ENCODE measurements at places on chromosomes 1 and 21.

- no peak for DNase-seq
These were observed 229.5 kb upstream of the USP24 start for GRCh38 chr1:55444667-55445066.

- no peak for DNase-seq
These were observed 1.0 kb downstream of the MRAP start for GRCh38 chr21:32299695-32300094.

- DNase-seq = no peak
These were observed 127.9 kb downstream of the ZNF326 start for GRCh38 chr1:90122654-90123340.

DNA sequence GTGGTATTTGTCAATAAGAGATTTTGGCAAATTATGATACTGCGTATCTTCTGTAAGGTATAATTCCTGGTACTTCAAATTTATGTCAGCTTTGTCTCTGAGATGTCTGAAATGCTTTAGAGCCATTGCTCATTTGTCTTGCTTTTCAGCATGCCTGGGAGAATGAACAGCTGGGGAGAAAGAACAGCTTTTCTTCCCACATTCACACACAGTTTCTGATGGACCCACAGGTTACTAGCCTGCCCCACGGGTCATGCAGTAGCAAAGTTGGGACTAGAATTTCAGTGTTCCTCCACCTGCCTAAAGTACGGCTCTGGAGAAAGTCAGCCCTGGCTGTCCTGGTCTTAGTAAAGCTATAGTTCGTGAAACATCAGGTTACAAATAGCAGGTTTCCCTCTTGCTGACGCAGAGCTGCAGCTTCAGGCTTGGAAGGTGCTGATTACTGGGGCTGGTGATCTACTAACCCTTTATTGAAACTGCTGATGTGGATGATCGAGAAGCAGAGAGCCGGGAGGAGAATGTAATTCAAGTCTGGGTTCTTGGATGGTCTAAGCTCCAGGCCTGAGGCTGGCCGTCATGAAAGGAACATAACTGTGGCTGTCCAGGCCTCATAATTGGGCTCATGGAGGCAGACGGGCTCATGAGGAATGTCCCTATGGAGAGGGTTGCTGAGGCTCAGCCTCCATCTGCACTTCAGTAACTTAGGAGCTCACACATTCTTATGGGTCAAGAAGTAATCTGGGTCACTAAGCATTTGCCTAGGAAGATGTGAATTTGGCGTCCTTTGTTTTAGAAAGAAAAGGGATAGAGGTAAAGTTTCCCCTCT is 12.4 kb downstream of the GALNT2 start:
- DNase-seq = no peak

- no peak for DNase-seq
These were observed 25.7 kb downstream of the WDR4 start for GRCh38 chr21:42853621-42854020.

GRCh38 chr1:42173961-42174735 is 9.6 kb upstream of the GUCA2A start:
- no peak for DNase-seq

GRCh38 chr1:156118177-156118868 is 3.8 kb downstream of the LMNA start:
- DNase-seq = peak; percentile 11

DNA sequence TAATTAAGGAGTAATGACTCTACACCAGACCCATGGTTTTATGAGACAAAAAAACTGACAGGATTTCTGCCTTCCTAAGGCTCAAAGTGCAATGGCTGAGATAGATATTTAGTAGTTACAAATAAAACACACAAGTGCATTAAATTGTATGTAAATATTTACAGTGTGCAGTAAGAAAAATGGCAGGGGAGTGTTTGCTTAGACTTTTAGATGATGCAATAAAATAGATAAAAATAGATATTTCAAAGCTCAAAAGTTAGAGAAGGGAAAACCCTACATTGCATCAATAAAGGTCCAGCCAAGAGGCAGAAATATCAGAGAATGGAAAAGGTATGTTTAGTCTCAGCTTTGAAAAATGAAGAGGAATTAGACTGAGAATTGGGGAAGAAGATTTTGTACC is 226.3 kb upstream of the FGGY start:
- DNase-seq = no peak

- DNase-seq = no peak
These were observed 310.2 kb downstream of the NTNG1 start for GRCh38 chr1:107450899-107451664.

GRCh38 chr21:43571976-43572375 is 87.3 kb downstream of the HSF2BP start:
- DNase-seq = no peak

GRCh38 chr1:201707656-201708055 is 121.3 kb upstream of the IPO9 start:
- DNase-seq = no peak

- no peak for DNase-seq
These were observed 74.3 kb downstream of the TNFSF18 start for GRCh38 chr1:172976222-172977041.

- no peak for DNase-seq
These were observed 498.7 kb downstream of the SMYD3 start for GRCh38 chr1:246008363-246008831.

DNA sequence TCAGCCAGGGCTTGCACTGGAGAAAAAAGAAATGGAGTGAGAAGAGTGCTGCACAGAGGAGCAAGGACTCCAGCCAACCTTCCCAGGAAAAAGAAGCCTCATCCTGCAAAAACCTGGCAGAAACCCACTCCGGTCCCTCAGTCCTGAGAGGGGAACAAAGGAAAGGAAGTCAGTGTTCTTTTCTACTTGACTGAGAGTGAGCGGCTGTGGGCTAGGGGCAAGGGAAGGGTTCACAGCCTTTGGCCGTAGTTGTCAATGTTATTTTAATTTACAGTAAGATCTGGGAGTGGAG is 8.9 kb upstream of the GOLT1A start:
- DNase-seq = no peak

DNA sequence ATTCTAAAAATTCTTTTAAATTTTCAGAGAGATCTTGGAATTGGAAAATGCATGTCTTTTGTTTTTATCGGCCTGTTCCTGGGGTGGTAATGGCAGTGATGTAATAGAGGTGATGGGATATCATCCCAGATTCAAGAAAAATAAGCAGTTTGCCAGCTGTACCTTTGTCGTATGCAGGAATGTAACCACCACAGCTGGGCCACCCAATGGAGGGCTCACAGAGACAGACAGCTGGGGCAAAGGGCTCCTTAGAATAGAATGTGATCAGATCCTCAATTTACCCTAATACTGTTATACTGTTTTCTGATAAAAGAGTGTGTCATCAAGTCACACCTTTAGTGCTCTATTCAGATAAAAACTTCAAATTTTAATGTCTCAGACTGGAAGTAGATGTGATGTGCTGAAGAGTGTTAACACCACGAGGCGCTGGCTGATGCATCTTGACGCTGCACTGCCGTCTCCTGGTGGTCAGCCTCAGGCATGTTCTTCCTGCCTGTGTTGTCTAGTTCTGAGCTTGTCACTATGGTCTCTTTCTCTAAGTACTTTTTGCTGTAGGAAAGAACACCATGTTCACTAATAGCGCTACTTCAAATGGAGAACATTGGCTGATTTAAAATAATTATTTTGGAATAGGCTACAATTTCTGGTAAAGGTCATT is 78.8 kb downstream of the C1orf21 start:
- no peak for DNase-seq

- no peak for DNase-seq
These were observed 34.9 kb upstream of the SPATA6 start for GRCh38 chr1:48506870-48507269.

DNA sequence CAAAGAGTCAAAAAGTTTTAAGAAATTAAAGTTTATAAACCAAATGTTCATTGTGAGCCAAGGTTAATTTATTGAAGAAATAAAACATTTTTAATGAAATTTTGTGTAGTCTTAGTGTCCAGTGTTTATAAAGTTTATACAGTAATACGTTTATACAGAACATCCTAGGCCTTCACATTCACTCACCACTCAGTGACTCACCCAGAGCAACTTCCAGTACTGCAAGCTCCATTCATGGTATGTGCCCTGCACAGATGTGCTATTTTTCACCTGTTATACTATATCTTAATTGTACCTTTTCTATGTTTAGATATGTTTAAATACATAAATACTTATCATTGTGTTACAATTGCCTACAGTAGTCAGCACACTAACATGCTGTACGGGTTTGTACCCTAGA is 33.6 kb downstream of the TYW3 start:
- DNase-seq = no peak

- no peak for DNase-seq
These were observed 636 bp upstream of the CAMK2N1 start for GRCh38 chr1:20486457-20487235.

GRCh38 chr1:183126528-183126927 is 59.5 kb upstream of the LAMC2 start:
- no peak for DNase-seq

- DNase-seq = no peak
These were observed 148.0 kb upstream of the ERG start for GRCh38 chr21:38646213-38646837.

DNA sequence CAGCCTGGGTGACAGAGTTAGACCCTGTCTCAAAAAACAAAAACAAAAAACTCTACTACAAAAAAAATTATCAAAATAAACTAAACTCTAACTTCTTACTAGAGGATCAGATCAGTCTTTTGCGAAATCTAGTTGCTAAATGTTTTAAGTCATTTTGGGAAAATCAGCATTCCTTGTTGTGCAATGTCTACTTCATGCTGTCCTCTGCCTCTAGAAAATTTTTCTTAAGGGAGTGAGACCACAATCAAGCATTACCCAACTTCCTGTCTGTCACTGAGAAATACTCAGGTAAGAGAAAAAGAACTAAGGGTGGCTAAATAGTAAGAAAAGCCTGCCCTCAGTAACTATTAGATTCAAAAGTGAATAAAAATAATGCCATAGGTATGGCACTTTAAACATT is 67.2 kb upstream of the FOXD3 start:
- no peak for DNase-seq

- no peak for DNase-seq
These were observed 37.6 kb upstream of the HMCN1 start for GRCh38 chr1:185696422-185697150.

DNA sequence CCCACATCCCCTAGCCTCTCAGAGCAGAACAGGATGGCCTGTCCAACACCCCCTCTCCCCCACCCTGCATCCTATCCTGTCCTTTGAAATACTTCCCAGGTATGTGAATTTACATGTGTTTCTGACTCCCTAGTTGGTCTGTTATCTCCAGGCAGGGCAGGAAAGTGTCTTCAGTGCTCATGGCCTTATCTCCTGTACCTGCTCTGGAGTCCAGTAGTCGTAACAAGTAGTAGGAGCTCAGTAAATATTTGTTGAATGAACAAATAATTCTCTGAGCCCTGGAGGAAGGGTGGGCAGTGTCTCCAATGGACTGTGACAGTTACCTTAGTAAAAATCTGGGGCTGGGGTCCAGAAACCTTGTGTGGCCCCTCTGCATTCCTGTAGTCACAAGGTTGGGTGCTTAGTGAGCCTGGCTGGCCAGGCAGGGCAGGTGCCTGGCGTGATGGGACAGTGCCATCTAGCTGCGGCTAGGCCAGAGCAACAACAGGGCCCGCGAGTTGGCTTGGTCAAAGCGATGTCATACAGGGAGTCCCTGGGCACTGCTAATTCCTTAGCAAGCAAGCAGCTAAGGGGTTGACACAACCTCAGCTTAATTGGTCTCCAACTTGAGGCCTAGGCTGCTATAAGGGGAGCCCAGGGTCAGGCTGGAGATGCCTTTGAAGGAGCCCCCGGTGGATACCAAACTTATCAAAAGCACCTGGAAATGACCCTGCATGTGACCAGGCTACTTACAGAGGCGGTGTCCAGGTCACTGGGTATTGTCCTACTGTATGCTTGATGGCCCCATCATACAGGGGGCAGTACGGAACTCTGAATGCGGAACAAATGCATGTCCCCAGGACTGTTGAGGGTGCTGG is 89.0 kb upstream of the PPM1J start:
- peak; percentile 11 for DNase-seq

DNA sequence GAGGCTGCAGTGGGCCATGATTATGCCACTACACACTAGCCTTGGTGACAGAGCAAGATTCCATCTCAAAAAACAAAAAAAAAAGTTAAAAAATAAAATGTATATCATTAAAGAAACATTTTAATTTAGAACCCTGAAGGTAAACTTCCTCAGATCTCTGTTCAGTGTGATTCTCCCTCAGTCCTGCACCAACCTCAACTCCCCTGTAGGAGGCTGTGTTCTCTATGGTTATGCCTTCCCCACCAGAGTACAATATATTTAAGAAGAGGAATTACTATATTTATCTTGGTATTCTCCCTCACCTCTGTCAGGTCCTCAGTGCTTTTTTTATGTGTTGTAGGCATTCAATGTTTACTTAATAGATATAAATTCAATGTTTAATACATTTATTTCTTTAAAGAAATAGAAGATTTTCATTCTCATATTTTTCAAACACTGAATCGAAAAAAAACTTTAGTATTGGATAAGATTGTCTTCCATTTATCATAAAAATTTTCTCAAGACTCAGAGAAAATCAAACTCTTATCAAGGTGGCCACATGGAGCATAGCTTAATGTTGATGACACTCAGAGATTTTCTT is 4.8 kb upstream of the LRRC8B start:
- peak; percentile 9 for DNase-seq

DNA sequence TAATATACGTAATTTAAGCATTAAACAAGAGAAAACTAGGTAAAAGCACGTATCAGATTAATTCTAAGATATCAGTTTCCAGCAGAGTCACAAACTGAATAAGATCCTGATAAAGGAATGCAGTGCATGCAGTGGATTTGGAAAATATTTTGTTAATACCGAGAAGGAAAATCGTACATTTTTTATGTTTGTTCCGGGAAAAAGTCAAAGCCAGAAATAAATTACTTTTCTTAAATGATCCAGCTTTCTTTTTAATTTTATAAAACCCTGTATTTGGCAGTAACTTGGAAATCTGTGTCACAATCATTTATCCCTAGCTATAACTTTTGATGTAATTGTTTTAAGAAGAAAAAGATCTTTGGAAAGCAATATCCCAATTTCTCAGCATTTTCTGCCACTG is 955 bp downstream of the PALMD start:
- no peak for DNase-seq

DNA sequence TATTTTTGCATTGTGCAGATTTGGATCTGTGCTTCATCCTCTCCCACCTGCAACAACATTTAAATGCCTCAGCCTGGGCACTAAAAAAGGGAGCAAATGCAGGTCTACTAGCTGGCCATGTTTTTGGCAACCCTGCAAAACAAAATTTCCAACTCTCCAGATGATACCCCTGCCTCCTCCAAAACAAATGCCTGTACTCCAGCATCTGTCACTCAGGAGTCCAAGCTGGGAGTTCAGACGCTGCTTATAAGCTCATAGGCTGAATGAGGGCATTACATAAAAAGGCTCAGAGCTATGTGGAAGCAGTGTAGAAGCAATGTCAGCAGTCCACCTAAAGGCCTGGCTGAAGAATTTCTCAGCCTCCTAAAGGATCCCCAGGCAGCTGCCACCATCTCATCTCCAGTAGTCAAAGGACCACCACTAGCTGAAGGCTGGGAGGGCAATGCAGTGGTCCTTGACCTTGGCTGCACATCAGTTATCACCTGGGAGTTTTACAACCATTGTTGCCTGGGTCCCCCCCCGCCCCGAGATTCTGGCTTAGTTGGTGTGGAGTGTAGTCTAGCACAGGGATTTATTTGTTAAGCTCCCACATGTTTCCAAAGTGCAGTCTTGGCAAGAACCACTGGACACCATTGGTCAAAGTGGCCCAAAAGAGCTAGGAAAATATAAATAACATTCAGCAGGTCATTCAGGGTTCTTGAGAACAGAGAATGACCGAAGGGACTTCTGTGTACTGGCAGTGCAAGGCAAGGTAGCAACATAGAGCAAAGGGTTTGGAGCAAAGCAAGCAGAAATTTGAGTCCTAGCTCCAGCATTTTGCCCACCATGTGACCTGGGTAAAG is 57.2 kb downstream of the ITPKB start:
- no peak for DNase-seq

Data from T-helper 9 cell (primary cell).